ENCODE measurements at places on chromosomes 12 and 14.

- DNase-seq = no peak
Observed at GRCh38 chr14:55938249-55938791, 179.9 kb upstream of the PELI2 start.

GRCh38 chr14:91878274-91878673 lies 10.9 kb upstream of the TC2N start:
- DNase-seq = no peak

GRCh38 chr12:31234955-31235867 lies 90.7 kb downstream of the SINHCAF start:
- DNase-seq = no peak

GRCh38 chr14:24133735-24134134 lies 2.3 kb upstream of the PSME1 start:
- DNase-seq = no peak

- DNase-seq = peak; percentile 83
Observed at GRCh38 chr12:56634242-56634836, 4.2 kb upstream of the BAZ2A start.

DNA sequence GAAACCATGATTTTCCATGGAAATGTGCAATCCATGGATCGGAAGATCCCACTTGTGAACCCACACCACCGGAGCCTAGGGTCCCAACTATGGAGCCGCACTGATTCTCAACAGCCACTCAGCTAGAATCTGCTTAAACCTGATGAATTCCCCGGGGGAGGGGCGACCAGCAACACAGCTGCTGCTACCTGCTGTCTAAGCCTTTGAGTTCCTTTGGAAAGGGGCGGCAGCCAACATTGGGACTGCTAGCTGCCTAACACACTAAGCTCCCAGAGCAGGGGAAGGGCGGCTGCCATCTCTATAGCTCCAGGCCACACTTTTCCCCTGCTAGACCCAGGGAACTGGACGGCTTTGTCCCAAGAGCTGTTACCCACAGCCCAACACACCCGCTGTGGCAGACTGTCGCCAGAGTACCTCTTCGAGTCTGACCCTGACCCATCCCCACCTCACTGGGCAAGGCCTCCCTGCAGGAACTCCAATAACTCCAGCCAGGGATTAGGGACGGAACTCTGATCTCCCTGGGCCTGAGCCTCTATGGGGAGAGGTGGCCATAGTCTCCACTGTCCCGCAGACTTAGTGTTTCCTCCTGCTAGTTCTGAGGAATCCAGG lies 205.8 kb upstream of the SLC16A7 start:
- DNase-seq = no peak

DNA sequence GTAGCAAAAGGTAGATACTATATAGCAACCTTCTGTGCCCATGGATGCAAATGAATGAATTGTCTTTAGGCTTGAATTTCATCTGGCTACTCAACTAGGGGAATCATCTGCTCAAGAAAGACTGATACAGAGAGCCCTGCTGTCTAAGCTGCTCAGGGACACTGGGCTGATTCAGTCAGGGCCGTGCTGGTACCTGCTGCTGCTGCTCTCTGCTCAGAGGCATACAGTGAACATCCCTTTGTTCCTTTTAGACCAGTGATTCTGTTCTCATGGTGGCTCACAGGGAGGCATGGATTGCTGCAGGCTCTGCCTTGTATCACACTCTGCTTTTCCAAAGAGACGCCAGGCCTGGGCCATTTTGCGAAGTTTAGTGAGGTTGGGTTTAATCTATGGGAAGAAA lies 14.1 kb downstream of the EIF2B2 start:
- no peak for DNase-seq

DNA sequence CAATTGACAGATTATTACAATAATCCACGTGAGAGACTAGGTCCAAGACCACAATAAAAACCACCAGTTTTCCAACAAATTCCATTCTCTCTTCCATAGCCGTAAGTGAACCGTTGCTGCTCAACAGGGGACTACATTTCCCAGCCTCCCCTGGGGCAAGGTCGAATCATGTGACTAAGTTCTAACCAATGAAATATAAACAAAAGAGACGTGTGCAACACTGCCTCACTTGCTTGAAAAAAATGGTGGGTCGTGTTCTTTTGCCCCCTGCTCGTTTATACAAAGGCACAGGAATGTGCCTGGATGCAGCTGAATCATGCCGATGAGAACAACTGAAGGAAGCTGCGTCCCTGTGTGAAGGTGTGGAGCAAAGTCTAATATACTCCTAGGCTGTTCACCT lies 51.1 kb downstream of the HSPB8 start:
- DNase-seq = no peak

GRCh38 chr12:389142-390096 lies at the start of gene KDM5A:
Gene KDM5A (minus strand): TSS chr12:389320. CDS start chr12:389091, 229 bp downstream.
- DNase-seq = peak; percentile 88

GRCh38 chr12:26278266-26278665 lies 82.9 kb downstream of the SSPN start:
- DNase-seq = no peak

- no peak for DNase-seq
Observed at GRCh38 chr14:69153873-69154270, 953 bp upstream of the DCAF5 start.

DNA sequence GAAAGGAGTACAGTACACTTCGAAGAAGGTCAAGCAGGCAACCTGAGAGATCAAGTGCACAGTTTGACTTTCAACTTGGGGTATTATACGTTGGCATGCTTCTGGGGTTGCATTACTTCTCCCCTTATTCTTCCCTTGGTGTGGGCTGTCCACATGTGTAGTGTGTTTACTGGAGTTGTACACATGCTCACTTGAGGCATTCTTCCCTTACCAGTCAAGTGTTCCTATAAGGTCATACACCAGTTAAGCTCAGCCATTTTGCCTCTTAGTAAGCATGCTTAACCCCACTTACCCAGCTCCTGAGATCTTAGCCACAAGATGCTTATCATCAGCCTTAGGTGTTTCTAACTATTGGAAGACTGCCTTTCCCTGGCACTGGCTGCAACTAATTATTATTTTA lies 63.8 kb downstream of the C12orf42 start:
- DNase-seq = no peak

GRCh38 chr12:60191676-60192359 lies 596.0 kb downstream of the SLC16A7 start:
- DNase-seq = no peak

DNA sequence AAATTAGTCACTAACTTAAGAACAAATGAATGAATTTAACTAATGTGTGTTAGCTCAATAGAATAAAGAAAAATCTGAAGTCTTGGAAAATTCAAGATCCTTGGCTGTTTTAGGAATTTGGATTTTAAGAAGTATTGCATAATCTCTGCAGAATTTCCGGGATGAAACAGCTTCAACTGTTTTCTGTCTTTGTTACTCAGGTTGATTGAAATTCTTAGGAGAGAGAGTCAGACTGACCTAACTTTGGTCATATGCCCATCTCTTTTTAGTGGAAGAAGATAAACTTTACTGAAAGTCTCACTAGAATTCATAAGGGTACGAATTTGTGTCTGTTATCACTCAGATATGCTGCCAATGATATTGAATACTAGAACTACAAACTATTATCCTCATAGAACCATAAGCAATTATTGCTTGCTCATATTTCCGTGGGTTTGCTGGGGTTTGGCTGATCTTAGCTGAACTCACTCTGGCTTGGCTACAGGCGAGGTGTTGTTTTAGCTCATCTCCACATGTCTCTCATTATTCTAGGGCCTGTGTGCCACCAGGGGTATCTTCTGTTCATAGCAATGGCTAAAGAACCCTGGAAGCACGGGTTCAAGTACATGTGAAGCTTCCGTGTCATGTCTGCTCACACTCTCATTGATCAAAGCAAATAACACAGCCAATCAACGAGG lies 257.4 kb upstream of the NOVA1 start:
- no peak for DNase-seq

DNA sequence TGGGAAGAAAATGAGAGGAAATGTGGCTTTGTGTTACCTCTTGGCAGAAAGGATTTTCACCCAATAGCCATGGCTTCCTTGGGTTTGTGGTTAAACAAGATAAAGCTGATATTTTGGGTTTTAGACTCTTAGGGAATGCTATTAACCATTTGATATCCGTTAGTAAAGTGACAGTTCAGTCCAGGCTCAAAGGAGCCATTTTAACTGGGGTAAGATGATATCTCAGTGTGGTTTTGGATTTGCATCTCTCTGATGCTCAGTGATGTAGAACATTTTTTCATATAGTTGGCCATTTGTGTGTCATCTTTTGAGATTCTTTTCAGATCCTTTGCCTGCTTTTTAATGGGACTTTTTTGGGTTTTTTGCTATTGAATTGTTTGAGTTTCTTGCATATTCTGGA lies 30.1 kb downstream of the IFT43 start:
- no peak for DNase-seq

DNA sequence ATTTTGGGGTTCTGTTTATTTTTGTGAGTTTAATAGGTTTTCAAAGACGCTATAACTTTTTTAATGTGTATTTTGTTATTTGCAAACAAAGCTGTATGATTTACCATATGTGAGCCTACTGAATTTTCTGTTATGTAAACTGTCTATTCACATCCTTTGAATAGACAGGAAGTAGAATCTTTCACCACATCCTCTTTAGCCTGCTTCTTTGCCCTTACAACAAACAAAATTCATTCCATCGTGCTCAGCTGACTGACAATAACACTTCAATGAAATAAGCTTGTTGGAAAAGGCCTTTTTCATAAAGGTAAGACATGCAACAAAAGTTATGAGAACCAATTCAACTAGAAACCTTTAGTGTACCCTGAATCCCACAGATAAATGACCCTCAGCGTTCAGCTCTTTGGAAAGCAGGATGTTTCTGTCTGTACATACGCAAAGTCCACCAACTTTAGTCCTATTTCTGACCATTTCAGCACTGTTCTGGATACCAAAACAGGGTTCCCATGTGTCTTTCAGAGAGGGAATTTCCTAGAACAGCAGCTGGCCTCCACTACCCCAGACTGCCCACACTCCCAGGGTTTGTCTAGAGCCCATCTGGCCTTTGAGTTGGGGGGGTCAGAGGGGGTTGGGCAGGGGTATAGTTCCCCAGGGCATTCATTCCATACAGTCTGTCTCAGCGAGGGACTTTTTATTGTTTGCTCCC lies 71.3 kb downstream of the DUSP6 start:
- DNase-seq = no peak

GRCh38 chr12:1698720-1699119 lies 7.8 kb downstream of the ADIPOR2 start:
- DNase-seq = no peak

DNA sequence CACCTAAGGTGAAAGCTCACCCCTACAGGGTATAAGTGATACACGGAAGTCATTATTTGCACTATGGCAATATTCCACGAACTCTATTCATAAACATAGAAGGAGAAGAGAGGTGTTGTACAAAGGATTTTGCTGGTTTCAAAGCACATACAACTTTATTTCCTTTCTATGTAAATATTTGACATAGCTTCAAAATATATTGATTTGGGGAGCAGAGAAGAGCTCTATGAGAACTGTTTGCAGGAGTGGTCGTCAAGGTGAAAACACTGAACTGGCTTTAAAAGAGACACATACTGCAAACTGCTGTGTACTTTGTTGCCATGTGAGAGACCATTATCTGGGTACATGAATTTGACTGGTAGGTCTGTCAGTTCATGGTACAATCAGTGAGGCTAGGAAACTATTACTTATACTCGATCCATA lies 16.7 kb downstream of the CNIH1 start:
- no peak for DNase-seq

DNA sequence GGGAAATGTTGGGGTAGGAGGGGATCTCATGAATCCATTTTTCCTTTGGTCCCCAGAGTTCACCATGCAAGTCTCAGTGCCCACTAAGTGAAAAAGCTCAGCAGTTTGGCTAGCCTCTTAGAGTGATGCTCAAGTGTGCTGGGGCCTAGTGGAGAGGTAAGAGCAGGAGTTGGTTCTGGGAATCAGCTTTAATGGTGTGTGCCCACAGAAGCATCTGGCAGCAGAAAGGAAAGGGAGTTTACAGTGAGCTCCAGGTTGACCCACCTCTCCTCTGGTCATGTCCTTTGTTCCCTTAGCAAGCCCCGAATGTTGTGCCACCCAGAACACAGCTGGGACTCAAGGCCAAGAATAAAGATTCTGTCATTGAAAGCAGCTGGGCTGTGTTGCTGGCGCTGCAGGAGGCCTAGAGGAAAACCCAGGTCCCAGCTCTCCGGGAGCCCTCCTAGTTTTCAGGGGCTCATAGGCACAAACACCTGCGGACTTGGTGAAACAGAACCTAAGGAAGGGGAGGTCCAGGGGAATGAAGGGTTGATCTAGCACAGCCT lies 320.8 kb downstream of the ZFP36L1 start:
- DNase-seq = no peak
